CD14-positive monocyte (primary cell): ENCODE measurements at places on chromosomes 3 and 15.

DNA sequence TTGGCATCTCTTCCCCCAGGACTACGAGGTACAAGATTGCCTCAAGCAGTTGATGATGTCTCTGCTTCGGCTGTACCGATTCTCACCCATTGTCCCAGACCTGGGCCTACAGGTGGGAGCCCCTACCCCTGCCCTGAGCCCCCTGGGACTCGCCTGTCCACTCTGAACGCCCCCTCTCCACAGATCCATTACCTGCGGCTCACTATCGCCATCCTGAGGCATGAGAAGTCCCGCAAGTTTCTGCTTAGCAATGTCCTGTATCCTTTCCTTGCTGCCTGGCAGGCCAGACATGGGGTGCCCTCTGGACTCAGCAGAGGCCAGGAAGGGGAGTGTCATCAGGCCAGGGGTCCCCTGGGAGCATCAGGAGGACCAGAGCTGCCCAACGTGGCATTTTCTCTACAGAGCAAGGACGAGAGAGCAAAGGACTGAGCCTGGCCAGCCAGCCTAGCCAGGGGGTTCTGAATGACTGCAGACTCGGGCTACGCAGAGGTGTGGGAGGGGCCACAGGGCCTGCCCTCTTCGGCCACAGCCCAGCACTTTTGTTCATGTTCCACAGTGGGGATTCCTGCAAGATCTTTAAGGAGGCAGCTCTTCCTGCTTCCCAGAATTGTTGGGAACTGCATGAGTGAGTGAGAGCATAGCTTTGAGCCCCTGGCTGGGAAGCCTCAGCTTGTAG lies 11.2 kb downstream of the RNF123 start:
- no peak for DNase-seq

- DNase-seq = no peak
Measured at GRCh38 chr3:58392181-58392580, 41.5 kb downstream of the PDHB start.

- DNase-seq = no peak
Measured at GRCh38 chr3:27089068-27089467, 280.1 kb downstream of the NEK10 start.

DNA sequence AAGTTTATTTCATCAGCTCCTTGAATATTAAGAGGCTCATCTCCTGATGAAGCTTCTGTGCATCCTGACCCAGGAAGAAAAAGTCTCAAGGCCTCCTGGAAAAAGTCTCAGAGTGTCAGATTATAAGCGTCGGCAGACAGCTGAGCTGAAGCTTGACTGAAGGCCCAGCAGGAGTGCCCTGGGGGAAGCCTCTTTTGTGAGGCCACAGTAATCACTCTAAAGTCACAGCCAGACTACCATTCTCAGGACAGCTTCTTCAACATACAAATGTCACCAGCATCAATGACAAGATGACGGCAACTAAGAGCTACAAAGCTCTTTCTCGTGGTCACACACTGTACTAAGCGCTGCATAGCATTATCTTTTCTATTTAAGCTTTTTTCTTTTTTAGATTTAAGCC lies 72.7 kb upstream of the LRRN1 start:
- no peak for DNase-seq

DNA sequence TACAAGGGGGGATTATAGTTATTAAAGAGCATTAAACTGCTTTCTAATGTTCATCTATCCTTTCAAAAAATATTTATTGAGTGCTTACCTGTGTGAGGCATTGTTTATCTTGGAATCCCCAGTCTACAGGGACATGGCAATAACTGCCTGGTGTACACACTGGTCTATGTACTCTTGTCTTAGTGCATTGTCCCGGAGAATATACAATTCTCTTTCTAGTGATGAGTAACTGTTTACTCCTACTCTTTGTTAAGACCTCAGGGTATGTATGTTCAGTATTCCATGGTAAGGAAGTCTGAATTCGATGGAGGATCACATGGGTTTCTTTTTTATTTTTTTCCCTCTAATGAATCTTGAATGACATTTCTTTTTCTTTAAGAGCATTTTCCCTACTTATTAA lies 772.4 kb upstream of the NR2F2 start:
- no peak for DNase-seq

GRCh38 chr3:87541723-87542122 lies 265.3 kb upstream of the POU1F1 start:
- no peak for DNase-seq
